ENCODE measurements at places on chromosomes 5 and 9.

- DNase-seq, result no peak
Measured at GRCh38 chr9:135830496-135830895, 76.8 kb downstream of the CAMSAP1 start.

- DNase-seq, result no peak
Measured at GRCh38 chr5:37391591-37391990, 12.5 kb downstream of the WDR70 start.

DNA sequence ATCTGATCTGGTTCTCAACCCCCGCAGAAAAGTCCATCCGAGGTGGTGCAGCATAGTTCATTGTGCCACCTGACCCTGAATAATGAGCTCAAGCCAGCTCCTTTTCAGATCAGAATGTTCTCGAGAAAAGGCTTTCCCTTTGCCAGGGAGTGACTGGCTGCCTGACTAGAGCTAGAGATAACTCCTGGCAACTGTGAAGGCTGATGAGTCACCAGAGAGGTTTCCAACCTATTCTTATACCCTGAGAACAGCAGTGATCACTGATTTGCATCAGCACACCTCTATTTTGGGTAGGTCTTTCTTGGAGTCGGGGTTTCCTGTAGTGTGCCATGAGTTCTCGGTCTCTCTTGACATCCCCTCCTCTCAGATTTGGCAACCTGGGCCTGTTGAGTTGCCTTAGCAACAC, 127.9 kb downstream of the PIK3R1 start:
- DNase-seq, result peak; percentile 74

- DNase-seq, result no peak
Measured at GRCh38 chr5:171449426-171449825, 30.0 kb downstream of the FGF18 start.

DNA sequence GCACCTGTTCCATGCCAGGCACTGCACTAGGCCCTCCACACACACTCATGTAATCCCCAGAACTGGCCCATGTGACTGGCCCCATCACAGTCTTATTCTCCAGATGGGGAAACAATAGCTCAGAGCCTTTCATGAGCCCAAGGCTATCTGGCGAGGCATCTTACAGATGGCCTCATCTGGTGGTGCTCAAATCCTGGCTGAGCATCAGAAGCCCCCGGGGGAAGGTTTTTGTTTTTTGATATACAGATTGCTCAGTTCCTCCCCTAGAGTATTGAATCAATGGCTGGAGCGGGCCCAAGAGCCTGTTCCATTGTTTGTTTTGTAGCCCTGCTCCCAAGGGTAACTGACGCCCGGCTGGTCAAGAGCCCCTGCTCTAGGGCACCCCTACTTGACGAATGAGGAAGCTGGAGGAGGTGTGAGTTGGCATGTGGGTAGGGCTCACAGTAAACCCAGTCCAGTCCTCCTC, 145.3 kb upstream of the RAPGEF1 start:
- peak; percentile 40 for DNase-seq

- no peak for DNase-seq
Measured at GRCh38 chr5:39399135-39400036, 25.4 kb downstream of the DAB2 start.

- DNase-seq, result no peak
Measured at GRCh38 chr5:109943701-109944235, 254.0 kb downstream of the MAN2A1 start.
